Right ventricle myocardium inferior (tissue), 1 donor: ENCODE measurements at places on chromosomes 3 and 15. TPM values are rescaled to one million over a fixed set of nuclear protein-coding genes. Genes with fewer than 3 reads are reported as not detected.

The ARGFX gene
- not detected for total RNA-seq

The ZNF660 gene
- total RNA-seq, result 0.49 TPM

The CCDC50 gene
- 57.8 TPM for total RNA-seq

The CCDC174 gene
- 9.7 TPM for total RNA-seq

The ATP2C1 gene
- total RNA-seq, result 57.2 TPM

The IQCH gene
- 0.51 TPM for total RNA-seq

The ALG1L2 gene
- total RNA-seq, result not detected

The MYZAP gene
- total RNA-seq, result 869 TPM

The NEIL1 gene
- 8.7 TPM for total RNA-seq

The MCTP2 gene
- 1.2 TPM for total RNA-seq

The P4HTM gene
- 25.5 TPM for total RNA-seq

The CPLX3 gene
- total RNA-seq, result 2.8 TPM

The EFHB gene
- total RNA-seq, result not detected

The LMAN1L gene
- total RNA-seq, result 21.9 TPM

The MAP6D1 gene
- 2.2 TPM for total RNA-seq

The ZIC1 gene
- total RNA-seq, result not detected

The SLC15A2 gene
- total RNA-seq, result 3.9 TPM

- no peak for DNase-seq
These were observed 28.7 kb upstream of the PLOD2 start for GRCh38 chr3:146189519-146190173.

GRCh38 chr3:118805007-118805406 is 229.6 kb downstream of the IGSF11 start:
- no peak for DNase-seq

- DNase-seq, result no peak
These were observed 192.0 kb upstream of the HES1 start for GRCh38 chr3:193943851-193944517.

- DNase-seq, result no peak
These were observed 37.4 kb downstream of the SHQ1 start for GRCh38 chr3:72810659-72811434.

DNA sequence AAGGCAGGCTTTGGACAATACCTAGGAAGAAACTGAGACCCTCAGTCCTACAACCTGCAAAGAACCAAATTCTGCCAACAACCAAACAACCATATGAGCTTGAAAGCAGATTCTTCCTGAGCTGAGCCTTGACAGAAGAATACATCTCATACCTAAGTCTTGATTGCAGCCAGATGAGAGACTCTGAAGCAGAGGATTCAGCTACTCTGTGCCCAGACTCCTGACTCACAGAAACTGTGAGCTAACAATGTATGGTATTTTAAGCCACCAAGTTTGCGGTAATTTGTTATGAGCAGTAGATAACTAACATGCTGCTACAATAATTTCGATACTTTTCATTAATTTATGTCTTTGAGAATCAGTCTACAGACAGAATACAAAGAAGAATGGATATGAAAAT is 325.1 kb upstream of the CBLB start:
- DNase-seq, result no peak

DNA sequence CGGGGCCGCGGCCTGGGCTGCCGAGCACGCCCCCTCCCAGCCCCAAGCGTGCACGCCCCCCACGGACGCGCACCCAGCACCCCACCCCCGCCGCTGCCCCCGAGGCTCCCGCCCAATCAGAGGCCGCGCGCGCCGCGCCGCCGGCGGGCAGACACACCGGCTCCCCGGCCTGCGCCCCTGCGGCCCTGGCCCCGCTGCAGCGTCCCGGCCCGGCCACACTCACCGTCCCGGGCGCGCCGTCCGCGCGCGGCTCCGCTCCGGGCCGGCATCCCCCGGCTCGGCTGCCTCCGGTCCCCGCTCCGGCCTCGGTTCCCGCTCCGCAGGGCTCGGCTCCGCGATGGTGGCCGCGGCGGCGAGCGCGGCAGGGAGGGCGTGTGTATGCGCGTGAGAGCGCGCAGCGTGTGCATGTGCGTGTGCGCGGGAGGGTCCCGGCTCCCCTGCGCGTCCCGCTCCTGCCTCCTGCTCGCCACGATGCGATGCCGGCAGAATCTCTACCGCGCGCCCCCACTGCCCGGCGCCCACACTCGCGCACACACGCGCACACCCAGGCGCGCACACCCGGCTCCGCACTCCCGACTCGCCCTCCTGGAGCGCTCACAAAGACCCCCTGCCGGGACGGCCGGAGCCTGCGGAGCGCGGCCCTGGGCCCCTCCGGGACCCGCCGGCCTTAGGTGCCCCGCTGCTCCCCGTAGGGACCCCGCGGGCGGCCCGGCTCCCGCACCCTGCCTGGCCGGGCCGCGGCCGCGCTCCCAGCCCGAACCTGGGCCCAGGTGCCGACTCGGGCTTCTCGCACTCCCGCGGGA is 186.5 kb upstream of the LINGO1 start:
- DNase-seq, result peak; percentile 39

GRCh38 chr3:25173606-25174005 is 254.5 kb upstream of the RARB start:
- no peak for DNase-seq

- no peak for DNase-seq
These were observed 59.3 kb downstream of the NR1D2 start for GRCh38 chr3:24004171-24004938.

DNA sequence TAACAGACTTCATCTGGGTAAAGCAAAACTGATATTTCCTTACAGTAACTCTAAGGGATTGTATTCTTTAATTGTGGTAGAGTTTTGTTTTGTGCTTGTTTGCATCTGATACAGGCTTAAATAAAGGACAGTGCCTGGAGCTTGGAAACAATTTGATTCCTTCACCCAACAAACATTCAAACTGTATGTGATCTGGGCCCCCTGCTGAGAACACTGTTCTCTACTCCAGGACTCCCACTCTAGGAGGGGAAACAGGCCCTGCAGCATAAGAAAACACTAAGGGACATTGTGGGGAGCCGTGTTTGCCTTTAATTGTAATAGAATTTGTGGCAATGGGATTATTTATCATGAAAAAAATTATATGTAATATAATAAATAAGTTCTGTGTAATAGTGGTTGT is 56.9 kb downstream of the CTDSPL start:
- DNase-seq, result no peak

- peak; percentile 91 for DNase-seq
These were observed at the start of gene MAGI1 for GRCh38 chr3:66038726-66039589. MAGI1 (minus strand) TSS chr3:66038918; CDS start chr3:66038308, 610 bp downstream.

- peak; percentile 64 for DNase-seq
These were observed 513.7 kb downstream of the FOXP1 start for GRCh38 chr3:71069797-71070196.

GRCh38 chr15:82681371-82681770 is 28.3 kb downstream of the AP3B2 start:
- no peak for DNase-seq

DNA sequence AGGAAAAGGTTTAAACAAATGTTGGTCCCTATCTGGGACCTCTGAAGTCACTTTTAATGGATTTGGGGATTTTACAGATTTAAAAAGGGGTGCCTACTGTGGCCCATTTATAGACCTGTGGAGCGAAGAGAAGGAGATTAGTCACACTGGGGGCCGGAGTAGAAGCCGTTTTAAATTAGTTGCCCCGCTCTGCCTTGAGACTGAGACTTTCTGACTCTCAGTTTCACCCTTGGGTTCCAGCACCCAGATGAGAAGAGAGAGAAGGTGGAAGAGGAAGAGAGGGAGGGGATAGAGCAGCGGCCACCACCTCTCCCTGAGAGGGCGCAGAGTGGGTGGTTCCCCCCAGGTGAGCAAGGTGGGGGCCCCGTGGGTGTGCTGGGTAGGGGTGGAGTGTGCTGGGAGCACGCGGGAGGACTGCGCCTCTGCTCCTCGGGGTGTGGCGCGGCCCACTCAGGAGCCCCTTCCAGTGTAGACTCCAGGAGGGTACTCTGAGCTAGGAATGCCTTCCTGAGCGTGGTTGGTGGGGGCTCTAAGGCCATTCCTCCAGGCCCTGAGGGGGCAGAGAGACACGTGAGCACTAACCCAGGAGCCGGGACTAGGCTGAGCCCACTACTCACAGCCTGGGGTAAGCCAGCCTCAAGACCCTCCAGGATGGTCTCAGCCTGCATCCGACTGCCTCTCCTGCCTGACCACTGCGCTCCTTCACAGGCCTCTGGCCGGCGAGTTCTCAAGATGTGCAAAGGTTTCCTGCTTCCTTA is 32.6 kb upstream of the RAB6B start:
- no peak for DNase-seq

- peak; percentile 58 for DNase-seq
These were observed 668.8 kb upstream of the ADAMTS9 start for GRCh38 chr3:65356331-65357248.

DNA sequence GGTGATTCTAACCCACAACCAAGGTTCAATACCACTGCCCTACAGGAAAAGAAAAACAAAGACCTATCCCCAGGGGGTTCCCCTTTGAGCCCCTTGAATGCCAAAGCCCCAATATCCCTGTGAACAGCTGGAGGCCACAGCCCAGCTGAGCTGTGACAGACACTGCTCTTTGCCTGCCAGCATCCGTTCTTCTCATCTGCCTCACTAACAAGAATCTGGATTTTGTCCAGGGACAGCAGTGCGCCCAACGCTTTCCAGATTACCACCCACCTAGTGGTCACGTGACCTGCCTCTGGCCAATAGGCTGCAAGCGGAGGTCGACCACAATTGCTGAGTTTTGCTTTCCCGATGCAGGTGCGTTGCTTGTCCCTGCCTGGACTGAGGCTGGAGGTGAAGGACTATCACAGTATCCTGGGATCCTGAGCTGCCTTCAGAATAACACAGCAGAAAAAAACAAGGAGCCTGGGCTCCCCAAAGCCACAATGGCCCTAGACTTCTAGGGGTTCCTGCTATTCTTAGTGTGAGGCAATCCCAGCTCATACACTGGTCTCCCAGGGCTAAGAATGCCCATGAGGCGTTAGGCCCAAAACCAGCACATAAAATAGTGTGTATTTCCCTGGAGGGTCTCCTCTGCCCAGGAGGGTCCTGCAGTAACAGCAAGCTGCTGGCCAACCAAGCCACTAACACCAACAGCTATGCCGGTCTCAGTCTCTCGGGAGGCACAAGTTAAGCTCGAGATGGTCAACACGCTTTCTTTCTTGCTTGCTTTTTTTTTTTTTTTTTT is 13.8 kb downstream of the BDH1 start:
- DNase-seq, result no peak

DNA sequence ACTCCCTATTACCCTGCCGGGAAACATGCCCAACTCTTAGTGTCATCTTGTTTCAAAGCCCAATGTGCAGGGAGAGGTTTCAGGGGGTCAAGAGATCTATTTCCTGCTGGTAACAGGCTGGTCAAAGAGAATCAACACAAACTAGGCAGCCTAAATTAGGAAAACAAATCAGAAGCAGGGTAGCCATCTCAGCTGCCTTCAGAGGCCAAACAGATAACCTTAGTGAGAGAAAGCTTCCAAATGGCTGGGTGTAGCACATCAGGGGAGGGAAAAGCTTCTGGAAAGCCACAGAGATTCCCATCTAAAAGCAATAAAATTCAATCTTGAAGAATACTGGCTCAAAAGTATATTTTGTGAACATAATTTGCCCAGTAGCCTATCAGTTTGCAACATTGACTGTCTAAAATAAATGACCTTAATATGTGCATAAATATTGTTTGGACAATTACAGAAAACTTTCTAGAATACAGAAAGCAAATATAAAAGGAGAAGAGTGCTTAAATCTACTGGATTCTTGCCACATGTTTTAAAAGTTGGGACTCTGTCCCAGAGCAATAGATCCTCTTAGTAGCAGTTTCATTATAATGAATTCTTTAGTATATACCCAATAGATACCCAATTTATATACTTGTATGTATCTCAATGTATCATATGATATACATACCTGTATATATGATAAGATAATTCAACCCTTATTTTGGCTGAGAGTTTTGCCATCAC is 371.9 kb upstream of the RARB start:
- no peak for DNase-seq

- DNase-seq, result no peak
These were observed 86.2 kb downstream of the KLF13 start for GRCh38 chr15:31412824-31413223.

GRCh38 chr15:65431731-65432130 is 9.0 kb upstream of the IGDCC4 start:
- no peak for DNase-seq

- DNase-seq, result no peak
These were observed 50.7 kb upstream of the GOLGA6L2 start for GRCh38 chr15:23497710-23498111.

- DNase-seq, result no peak
These were observed 60.6 kb upstream of the XCR1 start for GRCh38 chr3:46087871-46088270.

- no peak for DNase-seq
These were observed 78.8 kb upstream of the BOC start for GRCh38 chr3:113132571-113132996.

GRCh38 chr3:182241766-182242488 is 530.2 kb downstream of the SOX2 start:
- DNase-seq, result peak; percentile 74

- no peak for DNase-seq
These were observed 28.4 kb upstream of the ADAMTS9 start for GRCh38 chr3:64716110-64716710.

- no peak for DNase-seq
These were observed 67.0 kb upstream of the SMAD6 start for GRCh38 chr15:66635006-66635405.

DNA sequence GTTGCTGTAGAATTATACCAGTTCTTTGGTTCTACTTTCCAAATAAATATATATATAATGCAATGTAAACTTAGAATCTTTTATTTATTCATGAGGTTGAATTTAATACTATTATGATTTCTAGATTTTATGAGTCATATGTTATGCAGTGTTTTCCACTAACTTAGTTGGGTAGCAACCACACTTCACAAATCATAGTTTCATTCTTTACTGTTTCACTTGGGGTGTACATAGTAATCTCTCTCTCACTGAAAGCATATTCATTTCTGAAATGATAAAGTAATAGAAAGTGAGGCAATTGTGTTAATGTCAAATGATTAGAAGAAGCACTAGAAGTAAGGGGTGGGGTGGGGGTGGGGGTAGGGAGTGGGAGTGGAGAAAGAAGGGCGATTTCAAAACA is 52.6 kb downstream of the IQCH start:
- DNase-seq, result no peak

- no peak for DNase-seq
These were observed 6.0 kb downstream of the ISL2 start for GRCh38 chr15:76342382-76343201.

DNA sequence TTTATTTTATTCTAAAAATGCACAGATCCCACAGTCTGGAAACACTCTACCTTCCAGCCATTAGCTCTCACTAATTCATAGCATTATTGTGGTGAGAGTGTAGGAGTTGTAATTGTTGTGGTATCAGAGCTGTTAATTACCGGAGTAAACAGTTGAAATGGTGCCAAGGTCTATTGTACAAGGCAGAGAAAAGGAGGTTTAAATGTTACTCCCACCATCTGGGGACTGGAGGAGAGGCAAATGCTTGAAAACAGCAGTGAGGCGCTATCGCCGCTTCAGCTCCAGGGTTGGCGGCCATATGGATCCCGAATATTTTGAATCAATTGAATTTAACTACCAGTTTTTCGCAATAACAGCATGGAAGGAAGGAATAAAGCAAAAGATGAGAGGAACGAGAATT is 113.1 kb upstream of the C15orf61 start:
- no peak for DNase-seq
